ENCODE measurements at places on chromosomes 4 and X.
A peak's percentile ranks its signal among the peaks of the same experiment; 100 is the strongest.

GRCh38 chrX:42944381-42944998 is 166.5 kb upstream of the PPP1R2C start:
- no peak for DNase-seq

DNA sequence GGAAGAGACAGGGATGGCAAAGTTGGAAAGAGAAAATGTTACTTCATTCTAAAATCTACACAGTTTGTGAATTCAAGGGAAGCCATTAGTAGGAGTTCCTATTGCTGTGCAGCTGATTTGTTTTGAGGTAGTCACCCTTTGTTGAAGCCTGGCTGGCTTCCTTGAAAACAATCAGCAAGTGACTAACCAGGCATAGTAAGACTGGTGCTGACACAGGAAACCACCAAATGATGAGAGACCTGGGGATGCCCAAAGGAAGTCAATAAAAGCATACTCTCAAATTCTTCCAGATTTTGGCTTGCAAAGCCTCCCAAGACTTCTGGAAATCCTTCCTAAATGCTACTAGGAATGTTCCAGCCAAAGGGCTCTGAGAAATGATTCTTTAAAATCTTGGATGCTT is 23.9 kb upstream of the PRDM8 start:
- DNase-seq, result peak; percentile 32

- no peak for DNase-seq
Observed at GRCh38 chr4:76407440-76408119, 13.4 kb downstream of the CCDC158 start.

DNA sequence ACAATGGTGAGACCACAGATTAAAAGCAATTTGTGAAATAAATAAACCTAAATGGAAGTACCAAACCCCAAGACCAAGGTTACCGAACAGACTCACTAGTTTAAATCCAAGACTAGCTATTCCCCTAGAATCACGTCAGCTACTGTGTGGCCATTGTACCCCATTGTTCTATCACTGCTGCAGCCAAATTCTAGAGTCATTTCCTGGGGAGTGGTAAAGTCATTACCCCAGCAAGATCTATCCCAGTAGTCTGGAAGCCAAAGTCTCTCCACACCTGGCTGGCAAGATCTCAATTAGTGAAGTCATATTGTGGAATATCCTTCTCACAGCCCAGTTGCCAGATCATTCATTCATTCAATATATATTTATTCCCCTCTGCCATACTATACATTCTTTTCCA is 67.5 kb downstream of the PHOX2B start:
- DNase-seq, result no peak

DNA sequence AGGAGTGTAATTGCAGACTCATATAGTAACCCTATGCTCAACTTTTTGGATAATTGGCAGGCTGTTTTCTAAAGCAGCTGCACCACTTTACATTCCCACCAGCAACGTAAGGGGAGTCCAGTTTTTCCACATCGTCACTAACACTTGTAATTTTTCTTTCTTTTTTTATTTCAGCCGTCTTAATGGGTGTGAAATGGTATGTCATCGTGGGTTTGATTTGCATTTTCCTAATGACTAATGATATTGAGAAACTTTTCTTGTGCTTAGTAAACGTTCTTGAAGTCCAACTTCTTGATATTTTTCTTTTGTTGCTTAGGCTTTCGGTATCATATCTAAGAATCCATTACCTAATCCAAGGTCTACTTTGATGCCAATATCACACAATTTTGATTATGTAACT is 95.3 kb upstream of the IL1RAPL1 start:
- DNase-seq, result no peak

- DNase-seq, result no peak
Observed at GRCh38 chrX:44843318-44843702, 511 bp upstream of the DUSP21 start.

DNA sequence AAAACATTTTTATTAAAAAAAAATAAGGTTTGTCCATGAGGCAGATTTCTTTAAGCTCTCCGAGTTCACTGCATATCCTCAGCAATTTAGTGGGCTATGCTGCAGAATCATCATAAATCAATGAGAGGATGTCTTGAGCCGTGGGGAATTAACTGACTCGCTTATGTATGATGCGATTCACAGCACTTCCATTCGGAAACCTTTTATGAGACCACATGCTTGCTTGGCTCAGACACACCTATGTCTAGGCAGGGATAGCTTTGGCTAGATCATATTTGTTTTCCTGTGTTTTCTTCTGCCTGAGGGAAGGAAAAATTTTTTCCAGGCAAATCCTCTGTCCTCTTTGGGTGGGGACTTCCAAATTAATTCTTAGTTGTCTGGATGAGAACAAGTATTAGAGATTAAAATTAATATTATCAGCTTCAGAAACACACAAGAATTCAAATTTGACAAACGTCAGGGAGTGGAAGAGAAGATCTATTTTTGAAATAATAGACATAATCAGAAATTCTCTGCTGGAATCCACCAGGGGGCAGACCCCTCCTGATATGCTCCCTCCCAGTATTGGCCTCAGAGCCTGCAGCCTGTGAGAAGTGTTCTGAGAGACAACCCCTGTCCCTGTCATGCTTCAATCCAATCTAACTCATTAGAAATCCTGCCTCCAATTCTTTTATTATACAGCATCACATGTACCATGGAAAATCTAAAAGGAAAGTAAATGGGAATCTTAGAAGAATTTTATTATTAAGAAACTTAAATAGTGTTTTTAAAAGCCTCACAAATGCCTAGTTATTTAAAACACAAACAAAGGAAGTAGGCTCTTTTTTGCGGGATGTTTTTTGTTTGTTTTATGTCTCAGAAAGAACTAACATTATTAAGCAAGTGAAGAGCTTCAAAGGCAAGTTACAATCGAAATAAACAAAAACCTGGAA is 345.1 kb upstream of the TACR3 start:
- peak; percentile 80 for DNase-seq

GRCh38 chrX:35016051-35016450 is 73.5 kb downstream of the FAM47B start:
- no peak for DNase-seq

- DNase-seq, result no peak
Observed at GRCh38 chr4:158208963-158209640, 1.2 kb upstream of the TMEM144 start.

DNA sequence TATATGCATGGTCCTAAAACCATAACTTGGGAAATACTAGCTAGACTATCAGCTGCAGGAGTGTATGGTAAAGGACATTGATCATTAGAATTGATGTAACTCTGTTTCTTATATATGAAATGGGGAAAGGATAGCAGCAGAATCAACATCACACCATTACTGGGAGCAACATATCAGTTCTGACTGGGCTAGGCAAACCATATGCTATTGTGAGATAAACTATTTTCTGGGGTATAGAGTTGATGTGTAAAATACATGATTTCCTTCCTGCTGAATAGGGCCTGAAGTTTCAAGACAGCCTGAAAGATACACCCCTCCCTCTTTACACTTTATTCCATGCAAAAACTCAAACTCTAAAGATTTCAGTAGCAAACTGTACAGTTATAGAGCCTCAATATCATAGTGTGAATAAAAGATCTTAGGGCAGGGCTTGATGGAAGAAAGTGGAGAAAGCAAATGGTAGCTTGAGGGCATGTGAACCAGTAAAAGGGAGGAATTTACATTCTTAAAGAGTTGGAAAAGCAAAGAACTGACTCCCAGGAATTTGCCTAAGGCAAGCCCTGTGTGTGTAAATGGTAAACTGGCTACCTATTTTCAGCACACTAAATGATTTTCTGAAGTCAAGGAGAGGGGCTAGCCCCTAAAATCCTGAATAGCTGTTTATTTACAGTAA is 404.1 kb downstream of the MAPK10 start:
- no peak for DNase-seq

DNA sequence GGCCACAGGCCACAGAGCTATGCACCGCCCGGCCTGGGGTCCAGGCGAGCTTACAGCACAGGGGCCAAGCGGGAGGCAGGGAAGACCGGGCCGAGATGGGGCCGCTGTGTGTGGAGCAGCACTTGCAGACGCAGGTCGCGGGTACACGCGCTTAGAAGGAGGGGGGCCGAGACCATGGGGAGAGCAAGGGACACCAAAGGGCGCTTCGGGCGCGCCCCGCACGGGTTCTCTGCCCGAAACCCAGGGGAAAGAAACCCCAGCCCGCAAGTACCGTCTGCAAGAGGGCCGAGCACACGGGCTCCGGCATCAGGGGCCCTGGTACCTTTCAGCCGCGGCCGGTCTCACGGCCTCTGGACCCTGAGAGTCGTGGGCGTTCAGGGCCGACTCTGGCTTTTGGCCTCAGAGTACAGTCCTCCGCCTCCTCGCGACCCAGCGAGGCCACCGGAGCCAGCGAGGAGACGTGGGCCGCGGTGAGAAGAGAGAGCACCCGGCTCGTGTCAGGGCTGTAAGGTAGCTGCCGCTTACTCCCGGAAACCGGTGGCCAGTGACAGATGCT is 342 bp downstream of the EOLA2 start:
- DNase-seq, result peak; percentile 39

DNA sequence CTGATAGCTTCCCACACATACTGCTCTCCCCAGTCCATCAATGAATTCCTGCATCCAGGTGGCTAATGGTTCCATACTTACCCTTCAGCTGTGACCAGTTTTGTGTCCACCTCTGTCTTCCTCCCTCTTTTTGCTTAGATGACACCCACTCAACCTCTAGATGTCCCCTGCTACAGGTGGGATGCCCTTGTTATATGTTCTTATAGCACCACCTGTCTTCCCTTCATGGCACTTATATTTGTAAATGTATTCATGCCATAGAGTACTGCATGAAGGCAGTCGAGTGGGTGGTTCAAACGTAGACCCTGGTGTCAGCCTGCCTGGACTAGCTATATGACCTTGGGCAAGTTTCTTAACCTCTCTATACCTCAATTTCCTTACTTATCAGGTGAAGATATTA is 6.5 kb upstream of the USP46 start:
- no peak for DNase-seq

DNA sequence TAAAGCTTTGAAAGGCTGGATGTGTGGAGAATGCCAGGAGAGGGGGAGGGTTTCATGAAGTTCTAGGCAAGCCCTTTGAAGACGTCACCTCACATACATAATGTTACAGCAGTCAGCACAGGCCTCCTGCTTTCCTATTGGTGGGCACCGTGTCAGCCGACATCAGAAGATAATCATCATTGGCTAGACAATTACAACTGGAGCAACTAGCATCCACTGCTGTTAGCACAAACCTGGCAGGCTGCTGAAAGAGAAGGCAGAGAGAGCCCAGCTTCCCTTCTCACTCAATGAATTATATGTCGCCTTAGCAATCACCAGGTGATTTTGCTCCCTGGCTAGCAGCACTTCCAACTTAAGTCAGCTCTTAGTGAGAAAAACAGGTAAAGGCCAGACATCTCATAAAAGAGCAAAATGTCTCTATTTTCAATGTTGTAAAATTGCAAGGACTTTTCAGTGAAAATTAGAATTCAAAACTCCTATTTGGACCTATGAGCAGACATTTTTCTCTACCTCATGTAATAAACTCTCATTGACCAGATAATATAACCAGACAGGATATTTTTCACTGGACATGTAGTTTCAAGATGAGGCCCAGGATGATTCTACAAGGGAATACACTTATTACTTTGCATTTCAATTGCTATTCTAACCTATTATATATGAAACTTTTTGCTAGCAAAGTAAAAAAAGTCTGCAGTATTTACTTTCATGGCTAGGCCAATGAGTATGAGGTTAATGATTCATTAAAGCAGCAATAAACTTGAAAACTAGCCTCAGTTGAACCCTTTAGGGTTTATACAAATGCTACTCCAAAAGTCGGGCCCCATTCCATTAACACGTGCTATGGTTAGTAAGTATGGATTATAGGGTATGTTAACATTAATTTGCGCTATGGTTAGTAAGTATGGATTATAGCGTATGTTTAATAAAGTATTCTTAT is 4.3 kb downstream of the ELOVL6 start:
- DNase-seq, result peak; percentile 82

DNA sequence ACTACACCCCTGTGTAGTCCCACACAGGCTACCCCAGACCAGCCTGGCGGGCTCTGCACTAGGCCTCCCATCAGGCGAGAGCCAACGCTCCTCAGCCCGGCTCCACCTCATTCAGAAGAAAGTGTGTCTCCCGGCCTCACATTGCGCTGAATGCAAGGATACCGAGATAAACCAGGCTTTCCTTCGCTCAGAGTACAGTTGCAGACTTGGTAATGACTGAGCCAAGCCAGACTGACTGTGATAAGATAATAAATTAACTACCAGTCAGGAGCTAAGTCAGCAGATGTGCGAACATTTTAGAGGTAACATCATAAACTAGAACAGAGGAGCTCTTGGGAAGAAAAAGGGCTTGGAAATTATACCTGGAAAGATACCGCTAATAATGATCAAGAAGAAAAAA is 397.6 kb downstream of the TRIML1 start:
- no peak for DNase-seq

DNA sequence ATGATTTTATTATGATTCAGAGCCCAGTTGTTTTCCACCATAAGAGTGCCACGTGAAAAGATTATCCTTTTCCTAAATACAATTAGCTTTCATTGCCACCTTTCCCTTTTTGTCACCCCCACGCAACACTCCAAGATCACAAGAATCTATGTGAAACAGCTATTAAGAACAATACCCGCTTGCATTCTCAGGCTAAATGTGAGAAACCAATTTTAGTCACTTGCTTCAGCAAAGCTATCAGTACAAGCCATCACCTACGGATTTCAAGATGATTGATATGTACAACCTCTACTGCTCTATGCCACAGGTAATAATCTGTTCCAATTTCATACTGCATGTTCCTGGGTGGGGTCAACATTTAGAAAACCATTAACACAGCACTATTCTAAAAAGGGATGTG is 2.5 kb downstream of the ATP11C start:
- DNase-seq, result no peak

- no peak for DNase-seq
Observed at GRCh38 chrX:57380026-57380796, 93.7 kb downstream of the FAAH2 start.
